ENCODE measurements at places on chromosomes 2 and 18. TPM values are rescaled to one million over a fixed set of nuclear protein-coding genes. Genes with fewer than 3 reads are reported as not detected.

GRCh38 chr18:25058521-25058920 is 293.4 kb downstream of the ZNF521 start:
- no peak for DNase-seq

GRCh38 chr2:218701806-218702205 is 8.8 kb upstream of the TTLL4 start:
- DNase-seq = no peak

DNA sequence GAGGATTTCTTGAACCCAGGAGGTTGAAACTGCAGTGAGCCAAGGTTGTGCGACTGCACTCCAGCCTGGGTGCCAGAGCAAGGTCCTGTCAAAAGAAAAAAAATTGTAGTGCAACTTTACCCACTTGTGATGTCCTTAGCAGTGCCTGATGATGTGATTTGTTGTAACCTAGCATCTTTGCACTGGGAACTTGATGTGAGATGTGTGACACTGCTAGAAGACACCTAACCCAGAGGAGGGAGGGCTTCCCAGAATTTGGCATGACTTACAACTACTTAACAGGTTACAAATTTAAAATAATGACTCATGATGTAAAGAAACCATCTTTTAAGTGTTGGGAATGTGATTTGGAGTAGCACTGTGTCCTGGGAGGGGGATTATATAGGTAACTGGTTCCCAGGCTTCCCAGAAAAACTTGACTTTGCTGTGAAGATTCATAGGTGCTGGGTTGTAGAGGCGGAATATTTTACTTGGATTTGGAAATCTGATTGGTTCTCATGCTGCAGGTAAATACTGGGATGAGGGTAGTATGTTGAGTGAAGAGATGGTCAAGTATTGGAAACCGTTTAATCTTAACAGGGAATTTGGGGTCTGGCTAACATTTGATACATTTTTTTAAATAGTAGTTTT is 3.7 kb downstream of the EEF1B2 start:
- DNase-seq = no peak

- no peak for DNase-seq
Observed at GRCh38 chr2:204497855-204498254, 47.4 kb upstream of the PARD3B start.

DNA sequence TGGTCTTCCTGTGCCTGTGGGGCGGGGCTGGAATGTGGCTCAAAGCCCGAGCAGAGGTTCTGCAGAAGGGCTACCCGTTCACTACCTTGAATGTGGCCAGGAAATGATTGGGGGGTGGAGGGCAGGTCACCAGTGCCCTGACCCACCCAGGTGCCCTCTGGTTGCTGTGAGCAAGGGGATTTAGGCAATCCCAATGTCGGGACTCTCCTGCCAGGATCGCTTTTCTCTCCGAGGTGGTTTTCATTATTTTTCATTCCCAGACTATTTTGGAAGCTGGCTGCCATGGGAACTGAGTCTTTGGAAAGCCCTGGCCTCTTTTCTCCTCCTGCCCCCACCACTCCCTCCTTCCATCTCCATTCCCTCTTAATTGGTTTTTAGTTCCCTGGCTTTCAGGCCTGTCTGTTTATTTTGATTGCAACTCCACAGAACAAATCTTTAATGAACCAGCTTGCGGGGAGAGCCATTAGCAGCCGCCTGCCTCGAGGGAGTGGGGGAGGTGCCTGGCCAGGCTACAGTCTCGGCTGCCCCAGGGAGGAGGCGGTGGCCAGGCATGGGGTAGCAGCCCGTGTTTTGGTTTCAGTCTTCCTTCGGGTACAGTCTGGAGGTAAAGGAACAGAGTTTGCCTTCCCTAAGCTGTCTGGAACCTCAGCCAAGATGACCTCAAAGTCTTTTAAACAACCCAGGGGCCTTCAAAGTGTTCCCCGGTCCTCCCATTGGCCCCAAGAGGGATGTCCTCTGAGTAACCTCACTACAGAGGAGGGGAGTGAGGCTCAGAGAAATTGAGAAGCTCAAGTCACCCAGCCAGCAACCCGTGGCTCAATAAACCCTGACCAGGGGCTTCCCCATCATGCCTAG is 114.4 kb upstream of the HAAO start:
- DNase-seq = peak; percentile 71

- DNase-seq = no peak
Observed at GRCh38 chr2:29519338-29519925, 402.0 kb downstream of the ALK start.

GRCh38 chr2:71690876-71691475 is 237.6 kb downstream of the DYSF start:
- DNase-seq = peak; percentile 39

GRCh38 chr2:151886241-151886640 is 58.0 kb upstream of the ARL5A start:
- DNase-seq = no peak

DNA sequence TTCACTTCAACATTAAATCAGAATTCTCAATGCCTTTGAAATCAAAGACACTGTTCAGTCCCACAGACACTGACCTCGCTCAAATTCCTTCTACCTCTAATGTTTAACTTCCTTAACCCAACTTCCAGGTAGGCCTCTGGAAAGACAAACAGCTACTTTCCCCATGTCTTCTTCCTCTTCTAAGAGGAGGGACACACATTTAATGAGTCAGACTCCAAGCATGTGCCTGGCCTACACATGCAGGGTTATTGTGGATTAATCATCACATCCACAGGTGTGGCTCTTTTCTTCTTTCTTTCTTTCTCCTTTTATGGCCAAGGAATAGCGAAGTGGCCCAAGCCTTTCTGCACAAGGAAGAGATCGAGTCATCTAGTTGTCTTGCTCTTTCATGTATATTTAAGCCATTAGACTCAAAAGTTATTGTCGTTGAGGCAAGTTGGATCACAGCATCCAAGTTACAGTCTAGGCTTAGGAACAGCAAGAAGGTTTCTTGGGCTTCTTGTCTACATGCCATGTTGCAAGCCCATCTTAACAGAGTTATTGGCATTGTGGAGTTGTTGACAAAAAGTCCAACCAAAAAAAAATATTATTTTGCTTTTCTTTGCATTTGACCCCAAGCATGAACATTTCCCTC is 387.8 kb downstream of the IRS1 start:
- DNase-seq = no peak

- DNase-seq = no peak
Observed at GRCh38 chr2:219772103-219772635, 144.7 kb downstream of the SLC4A3 start.

DNA sequence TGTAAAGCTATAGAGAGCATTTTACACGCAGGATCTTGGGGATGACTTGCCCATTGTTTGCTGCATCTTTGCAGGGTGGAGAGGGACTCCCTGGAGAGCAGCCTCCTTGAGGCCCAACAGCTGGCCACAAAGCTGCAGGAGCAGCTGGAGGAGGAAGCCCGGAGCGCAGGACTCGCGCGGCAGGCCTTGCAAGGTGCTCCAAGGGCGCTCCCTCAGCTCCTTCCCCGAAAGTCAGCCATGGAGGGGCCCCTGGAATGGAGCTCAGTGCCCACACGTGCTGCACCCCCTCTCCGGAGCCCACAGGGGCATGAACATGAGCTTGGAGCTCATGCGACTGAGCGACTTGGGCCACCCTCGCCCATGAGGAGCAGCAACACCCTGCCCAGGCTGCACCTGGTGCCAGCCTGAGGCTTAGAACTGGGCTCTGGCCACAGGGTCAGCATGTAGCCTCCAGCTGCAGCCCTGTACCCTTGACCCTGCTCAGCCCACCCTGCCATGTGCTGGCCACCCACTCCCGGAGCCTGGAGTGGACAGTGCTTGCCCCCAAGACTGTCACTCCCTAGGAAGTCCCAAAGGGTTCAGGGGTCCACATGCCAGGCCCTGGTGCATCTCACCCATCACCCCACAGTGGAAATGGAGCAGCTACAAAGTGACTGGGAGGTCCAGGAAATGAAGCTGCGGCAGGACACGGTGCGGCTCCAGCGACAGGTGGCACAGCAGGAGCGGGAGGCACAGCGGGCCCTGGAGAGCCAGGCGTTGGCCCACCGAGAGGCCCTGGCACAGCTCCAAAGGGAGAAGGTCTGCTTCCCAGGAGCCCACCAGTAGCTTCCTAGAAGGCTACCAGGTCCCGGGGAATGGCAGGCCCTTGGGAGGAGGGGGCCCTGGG is 43.0 kb downstream of the CROCC2 start:
- peak; percentile 75 for DNase-seq

DNA sequence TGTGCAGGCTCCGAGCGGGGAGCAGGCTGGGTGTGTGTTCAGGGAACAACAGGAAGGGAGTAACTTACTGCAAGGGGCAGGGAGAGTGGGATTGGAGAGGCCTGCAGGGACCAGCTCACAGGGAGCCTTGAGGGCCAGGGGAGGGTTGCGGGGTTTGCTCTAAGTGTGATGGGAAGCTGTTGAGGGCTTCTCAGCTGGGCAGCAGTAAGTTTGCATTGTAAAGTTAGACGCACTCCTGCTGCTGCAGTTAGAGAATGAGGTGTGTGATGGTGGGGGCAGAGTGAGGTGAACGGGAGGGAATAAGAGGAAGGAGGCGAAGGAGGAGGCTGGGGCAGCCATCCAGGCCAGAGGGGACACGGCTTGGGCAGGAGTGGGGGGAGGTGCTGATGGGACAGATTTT is 53.4 kb downstream of the BOLA3 start:
- no peak for DNase-seq

The CDKL4 gene
- 0.12 TPM for total RNA-seq

The ZSWIM2 gene
- not detected for total RNA-seq

The ABCG8 gene
- total RNA-seq = 0.04 TPM

The SERPINB5 gene
- total RNA-seq = not detected

The FMNL2 gene
- total RNA-seq = 22.3 TPM

The ASAP2 gene
- total RNA-seq = 27.8 TPM

Data from SJCRH30 (cell line).